Stimulated activated CD8-positive, alpha-beta memory T cell treated with anti-CD3 and anti-CD28 coated beads, Interleukin-4, amount 100 ng/mL, for 1 hour (primary cell): ENCODE measurements at places on chromosomes 2 and 18.

DNA sequence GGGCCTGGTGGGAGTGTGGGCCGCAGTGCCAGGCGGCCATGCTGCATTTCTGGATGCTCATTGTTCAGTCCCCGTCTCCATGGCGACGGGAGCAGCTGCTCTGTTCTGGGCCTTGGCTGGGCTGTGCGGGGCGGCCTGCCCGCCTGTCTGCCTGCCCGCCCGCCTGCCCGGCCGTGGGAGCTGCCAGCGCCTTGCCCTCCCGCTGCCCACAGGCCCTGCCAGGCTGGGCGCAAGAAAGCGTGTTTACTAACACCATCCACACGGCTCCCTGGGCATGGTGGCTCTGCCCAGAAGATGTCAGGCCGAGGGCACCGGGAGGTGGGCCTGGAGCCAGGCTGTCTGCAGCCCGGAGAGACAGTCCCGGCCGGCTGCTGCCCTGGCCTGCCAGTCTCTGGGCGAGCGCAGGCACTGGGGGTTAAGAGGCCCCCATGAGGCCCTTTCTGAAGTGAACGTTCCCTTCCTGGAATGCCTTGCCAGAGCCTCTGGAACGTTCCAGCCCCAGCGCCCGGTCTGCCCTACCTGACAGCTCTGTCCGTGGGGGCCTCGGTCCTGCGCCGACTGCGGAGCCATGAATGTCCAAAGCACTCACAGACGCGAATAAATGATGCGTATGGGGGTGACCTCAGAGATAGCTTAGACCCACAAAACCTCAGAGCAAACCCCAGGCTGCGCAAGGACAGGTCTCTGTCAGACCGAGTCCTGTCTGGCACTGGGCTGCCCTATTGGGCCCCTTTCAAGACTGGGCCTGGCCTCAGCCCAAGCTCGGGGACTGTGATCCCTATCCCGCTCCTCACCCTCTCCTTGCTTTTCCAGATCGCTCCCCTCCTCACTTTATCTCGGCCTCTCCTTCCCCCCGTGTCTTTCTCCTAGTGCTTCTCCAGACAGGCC lies 44.3 kb downstream of the MYCN start:
- DNase-seq = no peak

DNA sequence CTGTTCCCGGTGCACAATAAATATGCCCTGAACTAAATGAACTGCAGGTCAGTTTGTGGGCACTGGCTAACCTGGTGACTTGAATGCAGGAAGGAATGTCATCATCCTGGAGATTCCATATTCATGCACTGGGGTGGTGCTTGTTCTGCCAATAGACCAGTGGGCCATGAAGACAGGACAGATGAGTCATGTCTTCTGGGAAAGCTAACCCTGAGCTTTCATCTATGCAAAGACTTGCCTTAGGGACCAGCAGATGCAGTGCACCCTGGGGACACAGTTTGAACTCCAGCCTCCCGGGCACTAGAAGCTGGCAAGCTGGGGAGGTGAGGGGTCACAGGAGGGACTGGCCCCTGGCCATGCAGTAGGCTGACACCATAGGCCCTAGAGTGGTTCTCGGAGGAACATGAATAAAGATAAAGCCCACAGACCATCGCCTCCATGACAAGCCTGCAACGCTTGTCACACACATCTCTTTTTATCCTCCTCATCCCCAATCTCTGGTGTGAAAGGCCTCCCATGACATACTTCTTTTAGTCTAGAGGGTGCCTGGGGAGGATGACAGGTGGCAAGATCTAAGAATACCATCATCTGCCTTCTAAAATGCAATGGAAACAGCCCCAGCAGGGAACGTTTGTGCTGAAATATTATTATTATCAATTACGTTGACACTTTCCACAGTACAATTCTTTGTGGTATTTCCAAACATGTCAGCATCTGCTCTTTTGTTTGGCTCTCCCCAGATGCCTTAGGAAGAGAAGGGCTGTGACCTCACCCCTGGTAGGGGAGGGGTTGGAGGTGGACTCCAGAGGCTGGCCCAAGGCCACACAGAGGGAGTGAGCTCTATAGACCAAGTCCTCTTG lies 267.4 kb upstream of the RAB6C start:
- DNase-seq = no peak

GRCh38 chr18:22185273-22185672 lies 15.9 kb downstream of the GATA6 start:
- no peak for DNase-seq

DNA sequence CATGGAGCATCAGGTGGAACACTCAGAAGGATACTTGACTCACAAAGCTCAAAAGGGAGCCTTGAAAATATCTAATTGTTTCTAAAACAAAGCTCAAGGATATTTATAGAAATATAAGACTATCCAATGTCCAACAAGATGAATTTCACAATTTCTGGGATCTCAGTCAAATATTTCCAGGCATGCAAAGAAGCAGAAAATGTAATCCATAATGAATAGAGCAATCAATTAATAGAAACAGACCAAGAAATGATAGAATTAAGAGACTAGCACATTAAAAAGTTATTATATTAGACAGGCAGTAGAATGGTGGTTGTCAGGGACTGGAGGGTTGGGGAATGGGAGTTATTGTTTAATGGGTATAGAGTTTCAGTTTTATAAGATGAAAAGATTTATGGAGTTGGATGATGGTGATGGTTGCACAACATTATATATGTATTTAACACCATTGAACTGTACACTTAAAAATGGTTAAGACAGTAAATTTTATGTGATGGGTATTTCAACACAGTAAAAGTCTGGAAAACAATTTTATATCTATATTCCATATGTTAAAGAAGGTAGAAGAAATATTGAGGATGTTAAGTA lies 189.9 kb upstream of the PIEZO2 start:
- DNase-seq = no peak

GRCh38 chr2:225937625-225938187 lies 538.2 kb downstream of the NYAP2 start:
- DNase-seq = no peak

GRCh38 chr2:222835143-222835822 lies 25.6 kb upstream of the ACSL3 start:
- no peak for DNase-seq
